ENCODE measurements at places on chromosomes 1 and 21. TPM values are rescaled to one million over a fixed set of nuclear protein-coding genes. Genes with fewer than 3 reads are reported as not detected.
A peak's percentile ranks its signal among the peaks of the same experiment; 100 is the strongest.

Gene SMCP
- not detected for total RNA-seq

Gene INSRR
- not detected for total RNA-seq

Gene HUNK
- total RNA-seq, result not detected

Gene LIPI
- not detected for total RNA-seq

Gene OLIG2
- total RNA-seq, result not detected

Gene NCMAP
- total RNA-seq, result not detected

Gene MINDY1
- 12.5 TPM for total RNA-seq

Gene FMO5
- 0.07 TPM for total RNA-seq

Gene APOBEC4
- total RNA-seq, result not detected

Gene TGFBR3
- total RNA-seq, result 12.0 TPM

GRCh38 chr1:32509939-32510338, 29.3 kb upstream of the ZBTB8A start:
- DNase-seq, result no peak

GRCh38 chr1:39965044-39965443, 10.1 kb downstream of the MFSD2A start:
- no peak for DNase-seq

- no peak for DNase-seq
Measured at GRCh38 chr1:22315315-22316078, 136.2 kb upstream of the ZBTB40 start.

GRCh38 chr1:12157366-12158231, 9.2 kb upstream of the TNFRSF1B start:
- no peak for DNase-seq

- no peak for DNase-seq
Measured at GRCh38 chr1:171858696-171859095, 17.4 kb downstream of the DNM3 start.

GRCh38 chr1:159675046-159675445, 39.3 kb downstream of the CRP start:
- no peak for DNase-seq

GRCh38 chr1:177441281-177441680, 270.5 kb downstream of the BRINP2 start:
- DNase-seq, result no peak

GRCh38 chr1:198669023-198669698, 30.3 kb downstream of the PTPRC start:
- DNase-seq, result peak; percentile 95

DNA sequence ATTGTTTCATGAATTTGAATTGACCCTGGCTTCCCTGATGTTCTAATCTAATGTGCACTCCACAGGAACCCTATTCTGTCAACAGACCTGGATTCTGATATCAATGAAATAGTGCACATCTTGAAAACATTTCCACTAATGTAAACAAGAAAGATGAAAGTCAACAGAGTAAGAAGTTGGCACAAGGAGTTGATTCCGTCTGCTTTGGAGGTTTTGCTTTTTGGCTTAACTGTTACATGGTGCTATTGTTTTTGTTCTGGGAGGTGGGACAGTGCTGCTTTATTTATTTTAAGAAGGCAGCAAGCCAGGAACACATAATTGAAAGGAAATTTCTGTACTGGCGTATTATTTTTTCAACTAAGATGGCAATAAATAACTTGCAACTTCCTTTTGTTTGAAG, 73.3 kb downstream of the LEPR start:
- DNase-seq, result no peak

DNA sequence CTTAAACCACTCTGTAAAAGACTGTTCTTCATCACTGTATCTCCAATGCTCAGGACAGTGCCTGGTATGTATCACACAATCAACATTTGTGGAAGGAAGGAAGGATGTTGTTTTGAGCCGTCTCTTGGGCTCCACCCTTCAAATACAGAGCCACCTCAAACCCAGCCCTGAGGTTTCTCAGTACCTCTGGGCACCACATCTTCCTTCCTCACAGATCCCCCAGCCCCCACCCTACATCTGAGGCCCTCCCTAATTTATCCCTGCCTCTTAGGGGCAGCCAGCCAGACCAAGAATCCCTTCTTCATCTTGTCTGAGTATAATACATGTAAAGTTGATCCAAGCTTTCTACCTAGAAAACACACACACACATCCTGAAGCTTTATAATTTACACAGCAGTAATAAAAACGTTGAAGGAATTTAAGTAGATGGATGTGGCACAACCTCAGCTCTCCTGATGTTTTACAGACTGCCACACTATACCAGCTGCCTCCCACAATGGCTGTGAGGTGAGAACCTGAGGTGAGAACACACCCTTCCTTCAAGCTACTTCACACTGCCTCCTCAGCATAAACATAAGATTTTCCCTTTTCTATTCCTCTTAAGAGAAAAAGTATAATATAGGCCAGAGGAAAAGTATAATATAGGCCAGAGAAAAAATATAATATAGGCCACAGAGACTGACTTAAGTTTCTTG, 48.5 kb downstream of the CDC7 start:
- DNase-seq, result no peak

- DNase-seq, result no peak
Measured at GRCh38 chr1:46300673-46301405, 2.6 kb downstream of the LRRC41 start.

DNA sequence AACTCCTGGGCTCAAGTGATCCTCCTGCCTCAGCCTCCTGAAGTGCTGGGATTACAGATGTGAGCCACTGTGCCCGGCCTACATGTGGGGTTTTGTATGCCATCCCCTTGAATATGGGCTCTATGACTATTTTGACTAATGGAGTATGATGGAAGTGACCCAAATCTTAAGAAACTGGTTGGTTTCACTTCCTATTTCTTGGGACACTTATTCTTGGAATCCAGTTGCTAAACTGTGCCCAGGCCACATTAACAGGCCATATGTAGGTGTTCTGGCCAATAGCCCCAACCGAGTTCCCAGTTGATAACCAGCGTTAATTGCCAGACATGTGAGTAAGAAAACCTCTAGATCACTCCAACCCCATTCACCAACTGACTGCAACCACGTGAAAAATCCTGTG, 36.3 kb upstream of the CLIC4 start:
- no peak for DNase-seq

DNA sequence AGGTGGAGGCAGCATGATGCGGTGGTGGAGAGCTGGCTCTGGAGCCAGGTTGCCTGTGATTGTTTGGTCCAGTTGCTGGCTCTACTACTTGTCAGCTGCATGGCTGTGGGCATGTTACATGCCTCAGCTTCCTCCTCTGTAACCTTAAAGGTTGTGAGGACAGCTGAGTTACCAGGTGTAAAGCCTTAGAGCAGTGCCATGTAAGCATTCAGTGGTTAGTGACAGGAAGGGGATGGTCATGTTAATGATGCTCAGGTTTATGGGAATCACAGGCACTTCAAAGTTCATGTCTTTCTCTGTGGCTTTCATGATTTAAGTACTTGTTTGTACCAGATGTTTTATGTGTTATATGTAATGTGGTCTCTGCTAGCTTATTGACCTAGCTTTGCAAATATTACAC, 32.6 kb downstream of the PTGFRN start:
- DNase-seq, result no peak

- no peak for DNase-seq
Measured at GRCh38 chr1:202259705-202260104, 66.1 kb downstream of the LGR6 start.

- DNase-seq, result no peak
Measured at GRCh38 chr1:163842571-163842970, 520.8 kb downstream of the NUF2 start.

DNA sequence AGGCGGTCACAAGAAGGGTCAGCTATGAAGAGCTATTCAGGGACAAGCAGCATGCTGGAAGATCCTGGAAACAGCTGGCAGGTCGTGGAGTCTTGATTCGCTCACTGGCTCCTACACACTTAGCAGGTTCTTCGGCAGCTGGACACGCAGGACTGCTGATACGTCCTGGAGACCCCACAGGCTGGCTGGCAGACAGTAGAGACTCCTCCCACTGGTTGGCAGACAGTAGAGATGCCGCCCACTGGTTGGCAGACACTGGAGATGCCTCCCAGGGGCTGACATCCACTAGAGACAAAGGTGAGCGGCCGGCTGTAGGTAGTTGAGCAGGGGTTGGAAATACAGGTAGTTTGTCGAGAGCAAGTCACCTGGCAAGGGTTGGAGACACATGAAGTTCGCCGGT, 466 bp downstream of the KRTAP11-1 start:
- DNase-seq, result no peak

GRCh38 chr1:224458996-224459395, 24.4 kb upstream of the WDR26 start:
- no peak for DNase-seq

DNA sequence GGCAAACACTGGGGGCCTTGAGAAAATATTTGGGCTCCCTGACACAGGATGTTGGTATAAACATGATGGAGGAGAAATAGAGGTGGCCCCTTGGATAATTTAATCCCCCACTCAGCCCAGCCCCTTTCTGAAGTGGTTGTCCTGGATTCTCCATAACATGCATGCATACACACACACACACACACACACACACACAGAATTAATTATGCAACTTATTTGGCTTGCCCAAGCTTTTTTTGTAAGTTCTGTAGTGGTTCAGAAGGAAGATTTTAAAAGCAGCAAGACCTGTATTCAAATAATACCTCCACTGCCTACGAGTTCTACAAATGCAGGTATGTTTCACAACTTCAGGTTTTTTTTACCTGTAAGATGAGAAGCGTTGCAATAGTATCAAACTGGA, 15.0 kb downstream of the ATF3 start:
- no peak for DNase-seq

DNA sequence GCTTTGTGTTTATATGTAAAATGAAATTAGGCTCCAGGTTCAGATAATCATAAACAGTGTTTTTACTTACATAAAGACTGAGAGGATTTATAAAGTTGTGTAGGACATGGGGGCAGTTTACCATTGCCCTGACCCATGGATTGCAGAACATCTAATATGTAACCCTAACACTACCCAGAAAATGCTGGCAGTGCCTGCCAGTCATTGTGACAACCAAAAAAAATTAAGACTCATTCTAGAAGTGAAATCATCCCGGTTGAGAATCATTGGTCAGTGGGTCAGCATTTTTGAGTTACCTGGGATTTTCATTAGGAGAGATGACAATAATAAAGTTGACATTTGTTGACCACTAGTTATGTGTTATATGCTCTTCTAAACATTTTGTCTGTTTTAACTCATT, 31.2 kb upstream of the THEM4 start:
- DNase-seq, result no peak

- no peak for DNase-seq
Measured at GRCh38 chr1:61782771-61783170, 40.5 kb downstream of the PATJ start.

GRCh38 chr21:34761758-34762330, 93.0 kb downstream of the CLIC6 start:
- DNase-seq, result no peak

GRCh38 chr1:12185918-12186678, 19.3 kb downstream of the TNFRSF1B start:
- DNase-seq, result no peak

DNA sequence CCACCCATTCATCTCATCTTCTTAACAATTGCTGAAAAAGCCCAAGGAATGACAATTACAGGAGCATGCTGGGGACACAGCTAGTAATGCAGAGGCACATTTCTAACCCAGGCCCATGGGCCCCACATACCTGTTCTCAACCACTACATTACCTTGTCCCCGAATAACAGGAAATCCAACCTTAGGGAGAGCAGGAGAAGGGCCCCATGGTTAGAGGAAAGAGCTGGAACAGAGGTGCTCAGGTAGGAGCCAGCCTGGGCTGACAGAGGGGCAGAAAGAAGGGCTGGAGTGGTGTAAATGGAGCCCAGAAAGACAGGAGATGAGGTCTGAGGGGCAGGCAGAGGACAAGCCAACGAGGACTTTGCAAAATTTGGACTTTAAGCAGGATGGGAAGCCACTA, 11.4 kb upstream of the S100A8 start:
- no peak for DNase-seq

DNA sequence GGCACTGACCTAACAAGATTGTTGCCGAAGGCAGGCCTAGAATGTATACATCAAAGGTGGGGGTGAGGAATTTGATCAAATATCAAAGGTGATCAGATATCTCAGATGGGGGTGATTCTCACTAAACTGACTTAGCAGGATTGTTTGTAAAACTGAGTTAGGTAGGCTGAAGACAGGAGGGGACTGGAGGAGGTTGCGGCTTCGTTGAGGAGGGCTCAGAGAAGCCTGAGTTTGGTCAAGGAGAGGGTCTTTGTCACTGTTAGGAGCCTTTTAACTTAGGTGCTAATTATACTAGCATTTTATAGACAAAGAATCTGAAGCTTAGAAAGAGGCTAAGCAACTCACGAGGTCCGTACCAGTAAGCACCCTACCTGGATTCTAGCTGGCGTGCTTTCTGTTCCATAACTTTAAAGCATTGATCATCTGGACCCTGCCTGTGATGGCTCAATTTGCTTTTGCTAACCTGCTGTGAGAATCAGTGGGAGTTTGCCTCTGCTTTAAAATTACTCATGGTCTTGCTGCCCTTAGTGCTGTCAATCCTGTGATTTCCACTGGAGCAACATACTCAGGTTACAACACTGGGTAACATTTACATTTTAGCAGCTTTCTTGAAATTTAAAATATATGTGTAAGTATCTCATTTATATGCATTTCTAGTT, 49.8 kb downstream of the ITSN1 start:
- DNase-seq, result no peak
